ENCODE measurements at places on chromosomes 6 and 20.
A peak's percentile ranks its signal among the peaks of the same experiment; 100 is the strongest.

- no peak for DNase-seq
Measured at GRCh38 chr6:51322505-51322904, 503.8 kb downstream of the TFAP2B start.

DNA sequence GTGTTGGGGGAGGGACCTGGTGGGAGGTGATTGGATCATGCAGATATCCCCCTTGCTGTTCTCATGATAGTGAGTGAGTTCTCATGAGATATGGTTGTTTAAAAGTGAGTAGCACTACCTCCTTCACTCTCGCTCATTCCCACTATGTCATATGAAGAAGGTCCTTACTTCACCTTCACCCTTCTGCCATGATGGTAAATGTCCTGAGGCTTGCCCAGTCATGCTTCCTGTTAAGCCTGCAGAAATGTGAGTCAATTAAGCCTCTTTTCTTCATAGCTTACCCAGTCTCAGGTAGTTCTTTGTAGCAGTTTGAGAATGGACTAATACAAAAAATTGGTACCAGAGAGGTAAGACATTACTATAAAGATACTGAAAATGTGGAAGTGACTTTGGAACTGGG, 425.9 kb downstream of the HTR1B start:
- DNase-seq, result no peak

DNA sequence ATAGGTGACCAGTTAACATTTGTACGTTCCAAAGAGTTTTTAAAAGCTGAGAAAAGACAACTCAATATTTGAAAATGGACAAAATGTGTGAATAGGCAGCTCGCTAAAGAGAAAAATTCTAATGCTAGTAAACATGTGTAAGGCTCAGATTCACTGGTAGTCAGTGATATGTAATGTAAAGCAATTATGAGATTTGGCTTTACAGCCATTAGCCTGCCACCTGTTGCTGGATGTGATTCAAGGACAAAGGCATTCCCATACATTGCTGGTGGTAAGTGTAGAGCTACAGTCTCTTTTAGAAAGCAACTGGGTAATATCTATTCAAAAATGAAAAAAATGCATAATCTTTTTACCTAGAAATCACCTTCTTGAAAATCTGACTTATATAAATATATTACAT, 114.3 kb downstream of the COL19A1 start:
- no peak for DNase-seq

DNA sequence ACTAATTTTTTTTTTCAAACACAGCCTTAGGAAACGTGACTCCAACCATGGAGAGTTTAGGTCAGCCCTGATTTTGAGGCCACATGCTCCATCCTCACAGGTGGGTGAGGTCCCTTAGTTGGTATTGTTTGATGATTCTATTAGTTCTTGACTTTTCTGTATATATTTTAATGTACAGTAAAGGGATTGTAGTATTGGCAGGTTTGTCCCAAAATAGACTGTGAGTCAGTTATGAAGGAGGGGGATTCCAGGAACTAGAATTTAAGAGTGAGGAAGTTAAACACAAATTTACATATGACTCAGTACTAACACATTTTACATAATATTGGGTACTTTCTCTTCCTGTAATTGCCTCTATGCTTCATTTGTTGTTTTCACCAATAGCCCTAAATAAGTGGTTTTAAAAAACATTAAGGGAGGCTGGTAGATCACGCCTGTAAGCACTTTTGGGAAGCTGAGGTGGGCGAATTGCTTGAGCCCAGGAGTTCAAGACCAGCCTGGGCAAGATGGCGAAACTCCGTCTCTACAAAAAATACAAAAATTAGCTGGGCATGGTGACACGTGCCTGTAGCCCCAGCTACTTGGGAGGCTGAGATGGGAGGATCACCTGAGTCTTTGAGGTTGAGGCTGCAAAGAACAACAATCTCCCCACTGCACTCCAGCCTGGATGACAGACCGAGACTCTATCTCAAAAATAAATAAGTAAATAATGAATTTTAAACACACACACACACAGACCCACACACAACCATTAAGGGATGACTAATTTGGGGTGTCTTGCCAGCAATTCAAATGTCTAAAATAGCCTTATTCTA, 81.8 kb downstream of the SGK1 start:
- no peak for DNase-seq

- DNase-seq, result no peak
Measured at GRCh38 chr6:27066802-27067201, 180.7 kb upstream of the PRSS16 start.

GRCh38 chr6:166655251-166655650, 28.2 kb upstream of the RPS6KA2 start:
- DNase-seq, result no peak

DNA sequence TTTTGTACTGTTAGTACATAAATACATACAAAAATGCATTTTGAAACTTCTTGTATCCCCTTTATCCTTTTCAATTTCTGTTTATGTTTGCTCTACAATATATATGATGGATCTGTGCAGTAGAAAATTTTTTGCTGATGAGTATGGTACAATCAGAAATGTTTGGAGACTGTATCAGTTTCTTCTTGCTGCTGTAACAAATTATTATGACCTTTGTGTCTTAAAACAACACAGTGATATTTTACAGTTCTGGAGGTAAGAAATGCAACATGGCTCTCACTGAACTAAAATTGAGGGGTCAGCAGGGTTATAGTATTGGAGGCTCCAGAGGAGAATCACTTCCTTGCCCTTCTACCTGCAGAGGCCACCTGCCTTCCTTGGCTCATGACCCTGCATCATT, 184.4 kb downstream of the EYA2 start:
- no peak for DNase-seq

- DNase-seq, result no peak
Measured at GRCh38 chr20:43728686-43729255, 2.0 kb upstream of the GTSF1L start.

DNA sequence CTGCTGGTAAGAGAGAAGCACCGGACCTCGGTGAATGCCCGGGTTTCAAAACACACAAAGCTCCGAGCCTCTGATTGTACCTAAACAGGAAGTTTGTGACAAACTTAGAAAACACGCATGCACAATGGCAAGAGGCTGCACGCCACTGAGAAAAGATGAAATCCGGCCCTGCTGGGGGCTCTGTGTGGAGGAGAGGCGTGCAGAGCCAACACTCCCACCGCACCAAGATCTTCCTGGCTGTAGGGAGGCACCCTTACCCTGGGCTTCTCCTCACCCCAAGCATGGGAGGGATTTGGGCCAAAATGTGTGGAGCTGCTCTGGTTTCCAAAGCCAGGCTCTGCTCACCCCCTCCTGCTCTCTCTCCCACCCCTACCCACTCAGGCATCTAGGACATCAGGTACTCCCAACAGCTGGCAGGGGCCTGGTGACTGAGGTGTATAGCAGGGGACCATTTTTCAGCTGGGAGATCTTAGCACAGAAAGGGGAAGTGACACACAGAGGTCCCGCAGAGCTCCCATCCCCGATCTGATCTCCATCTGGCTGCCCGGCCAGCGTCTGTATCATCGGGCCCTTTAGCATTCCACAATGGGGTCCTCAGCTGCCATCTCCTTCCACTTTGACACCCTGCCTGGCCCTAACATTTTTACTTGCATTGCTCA, 84.2 kb downstream of the TRERF1 start:
- no peak for DNase-seq

DNA sequence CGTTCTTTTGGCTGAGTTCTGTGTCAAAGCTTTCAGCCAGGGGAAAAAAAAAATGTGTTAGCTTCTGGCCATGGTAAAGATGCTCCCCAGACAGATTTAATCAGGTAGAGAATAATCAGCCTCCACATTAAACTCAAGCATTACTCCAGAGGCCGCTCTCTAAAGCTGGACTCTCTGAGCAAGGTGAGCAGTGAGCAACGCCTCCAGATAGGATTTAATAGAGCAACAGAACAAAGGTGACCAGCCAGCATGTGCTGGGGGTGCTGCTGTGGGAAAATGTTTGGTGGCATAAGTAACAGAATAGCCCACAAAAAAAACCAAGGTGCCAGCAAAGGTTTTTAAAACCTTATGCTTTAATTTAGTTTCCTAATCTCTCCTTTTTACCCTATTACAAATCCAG, 103.5 kb upstream of the TRAF3IP2 start:
- DNase-seq, result no peak

DNA sequence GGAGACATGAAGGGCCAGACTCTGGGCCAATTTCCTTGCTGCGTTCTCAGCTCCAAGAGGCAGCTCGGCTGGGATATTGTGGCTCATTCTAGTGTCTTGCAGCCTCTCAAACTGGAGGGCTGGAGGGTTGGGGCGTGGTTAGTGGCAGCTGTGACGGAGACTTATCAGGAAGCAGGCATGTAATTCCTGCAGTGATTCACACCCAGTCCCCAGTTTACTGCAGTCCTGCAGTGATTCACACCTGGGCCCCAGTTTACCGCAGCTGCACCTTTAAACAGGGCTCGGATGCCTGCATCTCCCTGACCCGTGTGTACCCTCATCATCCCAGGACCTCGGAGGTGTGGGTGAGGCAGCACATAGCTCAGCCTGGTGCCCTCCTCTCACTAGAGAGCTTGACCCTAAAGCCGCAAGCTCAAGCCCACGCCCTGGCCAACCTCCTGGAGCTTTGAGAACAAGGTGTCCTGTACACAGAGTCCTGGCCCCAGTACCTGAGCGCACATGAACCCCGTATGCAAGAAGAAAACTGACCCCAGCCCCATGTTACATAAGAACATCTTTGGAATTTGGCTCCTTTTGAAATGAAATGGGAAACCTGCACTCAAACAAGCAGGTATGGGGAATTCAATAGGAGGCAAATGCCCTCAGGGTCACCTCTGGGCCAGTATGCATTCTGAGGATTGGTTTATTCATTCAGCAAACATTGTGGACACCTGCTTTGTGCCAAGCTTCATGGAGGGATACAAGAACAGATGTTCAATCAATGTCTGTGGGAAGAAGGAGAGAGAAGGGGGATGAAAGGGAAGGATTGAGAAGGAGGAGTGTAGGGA, 55.3 kb upstream of the FAM83D start:
- DNase-seq, result no peak

- no peak for DNase-seq
Measured at GRCh38 chr6:136762022-136762975, 30.0 kb downstream of the MAP3K5 start.

- DNase-seq, result no peak
Measured at GRCh38 chr6:157157258-157157657, 166.1 kb downstream of the TMEM242 start.

DNA sequence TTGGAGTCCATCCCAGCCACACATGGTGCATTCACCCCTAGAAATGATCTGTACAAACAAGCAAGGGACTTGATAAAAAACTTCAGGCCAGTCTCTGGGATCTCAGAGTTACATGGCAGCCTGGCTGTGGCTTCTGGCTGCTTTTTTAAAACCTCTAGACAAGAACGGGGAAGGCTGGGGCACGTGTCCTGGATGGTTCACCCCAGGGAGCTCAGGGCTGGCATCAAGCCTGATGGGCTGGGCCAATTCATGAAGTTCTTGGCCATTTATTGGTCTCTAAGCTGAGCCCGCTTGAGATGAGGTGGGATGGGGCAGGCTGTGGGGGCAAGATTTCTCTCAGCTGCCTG, 10.4 kb upstream of the ZFAND3 start:
- DNase-seq, result no peak

GRCh38 chr6:134574491-134574890, 256.6 kb upstream of the SGK1 start:
- DNase-seq, result no peak

DNA sequence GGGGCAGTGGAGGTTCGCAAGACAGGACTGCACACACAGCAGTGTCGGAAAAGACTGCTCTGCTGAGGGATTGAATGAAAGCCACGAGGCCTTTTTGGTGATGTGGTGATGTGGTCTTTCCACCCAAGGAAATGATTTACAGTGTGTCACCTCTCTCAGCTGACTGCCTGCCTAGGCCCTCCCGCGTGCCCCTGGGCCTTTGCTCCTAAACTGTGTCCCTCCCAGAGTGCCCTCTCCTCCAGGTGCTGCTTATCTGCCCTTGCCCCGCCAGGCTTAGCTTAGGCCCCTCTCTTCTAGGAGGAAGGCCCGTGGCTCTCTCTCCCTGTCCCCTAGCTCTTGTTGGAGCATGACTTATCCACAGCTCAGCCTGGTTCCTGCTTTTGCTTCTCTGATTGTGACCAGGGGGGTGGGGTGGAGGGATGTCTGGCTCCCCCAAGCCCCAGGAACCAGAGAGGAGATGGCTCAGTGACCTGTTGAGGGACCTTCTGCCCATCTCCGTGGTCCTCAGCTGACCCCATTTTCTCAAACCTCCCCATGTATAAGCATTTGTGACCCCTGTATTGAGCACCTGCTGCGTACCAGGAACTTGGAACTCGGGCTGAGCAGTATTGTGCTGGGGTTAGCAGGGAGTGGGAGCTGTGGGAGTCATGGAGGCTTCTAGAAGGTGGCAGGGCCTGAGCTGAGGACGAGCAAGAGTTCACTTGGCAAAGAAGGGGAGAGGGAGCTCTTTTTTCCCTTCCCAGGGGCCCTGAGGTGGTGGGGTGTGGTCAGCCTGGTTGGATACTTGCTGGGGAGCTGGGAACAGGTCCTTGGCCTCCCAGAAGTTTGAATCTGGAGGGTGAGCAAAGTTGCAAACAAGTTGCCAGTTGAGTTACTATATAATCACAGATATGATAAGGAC, 2.2 kb downstream of the SRC start:
- no peak for DNase-seq

GRCh38 chr6:167764215-167764614, 62.5 kb upstream of the AFDN start:
- DNase-seq, result no peak

DNA sequence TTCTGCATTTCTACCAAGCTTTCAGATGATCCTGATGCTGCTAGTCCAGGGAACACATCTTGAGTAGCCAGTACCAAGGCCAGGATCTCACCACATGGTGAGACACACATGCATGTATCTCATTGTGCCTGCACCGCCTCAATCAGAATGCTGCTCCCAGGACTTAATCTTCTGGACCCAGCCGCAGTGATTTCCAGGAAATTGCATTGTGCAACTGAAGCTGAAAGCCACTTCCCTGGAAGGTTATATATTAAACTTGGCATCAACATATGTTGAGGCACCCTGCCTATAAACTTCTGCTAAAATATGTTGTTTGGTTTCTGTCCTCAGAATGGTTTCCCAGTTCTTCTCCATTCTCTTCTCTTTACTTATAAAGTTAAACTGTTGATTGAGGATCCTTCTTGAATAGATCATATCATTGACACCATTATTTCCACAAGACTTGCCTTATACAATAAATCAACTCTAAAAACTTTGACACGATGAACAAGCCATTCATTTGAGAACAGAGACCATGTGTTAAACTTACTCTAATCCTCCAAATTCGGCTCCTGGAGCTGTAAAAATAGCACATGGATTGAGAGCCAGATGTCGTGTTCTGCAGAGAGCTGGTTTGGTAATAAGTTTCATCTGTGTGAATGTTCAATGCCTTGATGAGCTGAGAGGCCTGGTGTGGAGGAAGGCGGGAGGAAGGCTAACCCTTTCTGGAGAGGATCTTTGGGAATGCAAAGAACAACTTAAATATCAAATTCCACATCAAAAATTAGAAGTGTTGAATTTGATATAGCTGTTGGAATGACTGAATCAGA, 65.0 kb upstream of the PCSK2 start:
- DNase-seq, result no peak

- no peak for DNase-seq
Measured at GRCh38 chr6:109263873-109264700, 118.2 kb downstream of the CD164 start.

DNA sequence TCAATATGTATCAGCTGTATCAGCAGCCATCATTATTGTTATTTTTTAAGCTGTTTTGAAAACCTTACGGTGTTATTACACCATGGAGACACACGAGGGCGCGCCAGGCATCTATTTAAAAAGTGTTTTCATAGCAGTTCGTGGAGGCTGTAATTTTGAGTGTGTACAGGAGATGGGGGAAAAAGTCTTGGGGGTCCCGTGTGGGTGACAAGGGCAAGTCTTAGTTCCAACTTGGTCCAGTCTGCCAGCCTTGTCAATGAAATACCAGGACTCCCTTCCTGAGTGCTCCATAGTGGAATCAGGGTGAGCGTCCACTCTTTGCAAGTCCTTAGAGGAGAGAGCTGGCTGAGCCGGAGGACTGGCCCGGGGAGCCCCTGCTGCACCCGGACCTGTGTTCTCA, 43.3 kb downstream of the SLC2A10 start:
- peak; percentile 17 for DNase-seq
